ENCODE measurements at places on chromosomes 1 and 21. TPM values are rescaled to one million over a fixed set of nuclear protein-coding genes. Genes with fewer than 3 reads are reported as not detected.

- DNase-seq: no peak
Measured at GRCh38 chr1:201060586-201060985, 37.1 kb upstream of the KIF21B start.

- DNase-seq: no peak
Measured at GRCh38 chr1:169046671-169047070, 59.8 kb upstream of the ATP1B1 start.

DNA sequence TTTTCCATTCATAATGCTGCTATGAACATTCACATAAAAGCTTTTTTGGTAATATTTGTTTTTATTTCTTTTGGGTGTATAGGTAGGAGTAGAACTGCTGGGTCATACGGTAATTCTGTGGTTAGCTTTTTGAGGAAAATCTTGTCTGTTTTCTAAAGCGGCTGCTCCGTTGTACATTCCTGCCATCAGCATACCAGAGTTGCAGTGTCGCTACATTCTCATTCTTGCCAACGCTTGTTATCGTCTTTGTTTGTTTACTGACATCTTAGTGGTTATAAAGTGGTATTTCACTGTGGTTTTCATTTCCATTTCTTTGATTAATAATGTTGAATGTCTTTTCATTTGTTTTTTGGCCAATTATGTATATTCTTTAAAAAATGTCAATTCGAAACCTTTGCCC lies 469.8 kb upstream of the ZP4 start:
- no peak for DNase-seq

DNA sequence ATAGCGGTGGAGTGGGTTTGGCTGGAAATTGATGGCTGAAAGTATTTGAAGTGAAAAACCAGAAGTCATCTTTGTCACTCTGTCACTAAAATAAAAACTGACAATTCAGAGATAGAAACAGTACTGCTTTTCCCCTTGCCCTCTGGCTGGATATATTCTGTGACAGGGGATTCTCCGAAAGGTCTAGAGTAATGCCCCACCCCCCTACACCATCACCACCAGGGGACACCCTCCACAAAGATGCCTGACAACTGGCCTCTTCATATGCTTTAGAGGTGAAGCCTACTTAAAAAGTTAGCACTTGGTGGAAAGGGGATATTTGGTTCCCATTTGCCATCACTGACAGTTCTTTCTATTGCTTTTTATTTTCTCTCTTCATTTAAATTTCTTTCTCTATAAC lies 73.5 kb downstream of the SGIP1 start:
- DNase-seq: no peak

DNA sequence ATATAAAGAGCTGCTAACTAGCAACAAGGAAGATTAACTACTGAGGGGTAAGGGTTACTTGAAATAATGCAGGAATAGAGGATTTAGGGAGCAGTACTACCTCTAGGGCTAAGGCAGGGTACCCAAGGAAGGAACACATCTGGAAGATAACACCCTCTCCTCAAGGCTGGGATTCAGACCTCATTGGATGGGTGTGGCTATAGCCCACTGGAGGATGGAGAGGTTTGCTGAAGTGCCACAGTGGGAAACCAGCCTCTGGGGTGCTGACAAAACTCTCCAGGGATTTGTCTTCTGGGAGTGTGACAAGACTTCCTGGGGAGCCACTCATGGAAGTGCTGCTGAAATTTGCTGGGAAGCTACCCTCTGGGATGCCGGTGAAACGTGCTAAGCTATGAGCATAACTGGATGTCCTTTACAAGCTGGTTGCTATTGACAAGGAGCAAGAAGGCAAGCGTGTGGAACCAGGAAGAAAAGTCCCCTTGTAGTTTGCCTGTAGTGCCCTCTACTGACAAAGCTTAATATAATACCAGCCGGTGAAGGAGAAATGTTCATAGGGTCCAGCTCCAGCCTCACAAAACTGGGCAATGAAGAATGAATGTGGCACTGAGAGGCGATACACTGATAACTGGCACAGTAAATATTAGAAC lies 122.8 kb upstream of the USP24 start:
- peak; percentile 62 for DNase-seq

GRCh38 chr1:212858461-212859265 lies 588 bp downstream of the FLVCR1 start:
- peak; percentile 55 for DNase-seq

GRCh38 chr1:217062586-217062985 lies 339.4 kb upstream of the ESRRG start:
- DNase-seq: no peak

- no peak for DNase-seq
Measured at GRCh38 chr1:178243119-178243518, 149.2 kb downstream of the RASAL2 start.

The SPRR2G gene
- total RNA-seq: not detected

The SPATA21 gene
- total RNA-seq: not detected

The AMY1C gene
- not detected for total RNA-seq

Data from Caki2 (cell line).